ENCODE measurements at places on chromosomes 2 and 18.

- no peak for DNase-seq
Measured at GRCh38 chr18:62505669-62506494, 16.9 kb upstream of the ZCCHC2 start.

GRCh38 chr2:102051692-102052277, 60.0 kb downstream of the IL1R2 start:
- DNase-seq = no peak

GRCh38 chr2:146370826-146371225, 1474.0 kb upstream of the ACVR2A start:
- no peak for DNase-seq

DNA sequence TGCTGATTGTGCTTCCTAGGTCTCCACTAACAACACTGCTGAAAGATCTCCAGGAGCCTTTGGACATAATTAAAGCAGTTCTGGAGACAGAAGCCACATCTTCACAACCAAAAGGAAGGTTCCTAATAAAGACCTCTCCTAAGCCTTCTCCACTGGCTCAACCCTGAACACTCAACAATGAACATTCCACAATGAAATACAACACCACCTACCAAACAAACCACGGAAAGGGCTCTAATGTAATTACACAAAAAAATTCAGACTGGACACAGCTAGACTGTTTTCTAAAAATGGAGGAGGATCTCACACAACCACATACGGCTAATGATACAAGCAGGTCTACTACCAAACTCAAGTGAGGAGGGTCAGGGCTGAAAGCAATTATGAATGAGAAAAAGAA, 43.6 kb downstream of the NOL10 start:
- no peak for DNase-seq

GRCh38 chr2:147760984-147761383, 83.8 kb upstream of the ACVR2A start:
- DNase-seq = no peak

GRCh38 chr2:195509551-195509950, 147.5 kb upstream of the SLC39A10 start:
- DNase-seq = no peak

DNA sequence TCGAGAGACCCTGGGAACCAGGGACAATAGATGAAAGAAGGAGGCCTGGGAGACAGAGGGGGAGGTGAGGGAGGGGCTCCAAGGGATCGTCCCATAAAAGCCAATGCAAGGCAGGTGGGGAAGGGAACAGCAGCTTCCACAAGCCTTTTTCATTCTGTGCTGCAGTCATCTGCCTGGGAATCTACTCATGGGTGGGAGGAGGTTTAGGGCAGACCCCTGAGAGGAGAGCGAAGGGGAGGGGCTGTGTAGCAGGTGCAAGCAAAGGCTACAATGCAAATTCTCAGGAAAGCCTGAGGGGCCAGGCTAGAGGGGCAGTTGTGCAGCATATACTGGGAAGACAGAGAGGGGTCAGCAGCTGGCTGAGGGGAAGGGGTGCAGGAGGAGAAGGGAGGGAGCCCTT, 135.4 kb downstream of the SETBP1 start:
- DNase-seq = no peak

GRCh38 chr2:105450471-105450870, 51.6 kb upstream of the FHL2 start:
- DNase-seq = no peak

DNA sequence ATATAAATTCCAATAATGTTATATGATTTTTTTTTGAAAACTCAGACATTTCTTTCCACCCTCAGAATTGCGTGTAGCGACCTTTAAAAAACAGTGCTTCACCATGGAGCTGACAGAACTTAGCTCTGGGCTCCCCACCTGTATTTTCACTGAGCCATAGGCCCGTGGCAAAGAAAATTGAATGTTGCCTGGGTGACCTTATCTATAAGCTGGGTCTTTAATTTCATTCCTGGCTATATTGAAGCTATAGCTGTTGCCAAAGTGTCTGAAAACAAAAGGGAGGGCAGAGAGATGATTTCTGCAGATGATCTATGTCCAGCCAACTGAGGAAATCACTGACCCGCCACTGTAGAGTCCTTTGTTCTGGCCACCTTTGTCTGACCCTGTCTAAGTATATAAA, 411.7 kb downstream of the PTPRM start:
- no peak for DNase-seq

- DNase-seq = no peak
Measured at GRCh38 chr2:3712831-3713503, 9.6 kb downstream of the DCDC2C start.

DNA sequence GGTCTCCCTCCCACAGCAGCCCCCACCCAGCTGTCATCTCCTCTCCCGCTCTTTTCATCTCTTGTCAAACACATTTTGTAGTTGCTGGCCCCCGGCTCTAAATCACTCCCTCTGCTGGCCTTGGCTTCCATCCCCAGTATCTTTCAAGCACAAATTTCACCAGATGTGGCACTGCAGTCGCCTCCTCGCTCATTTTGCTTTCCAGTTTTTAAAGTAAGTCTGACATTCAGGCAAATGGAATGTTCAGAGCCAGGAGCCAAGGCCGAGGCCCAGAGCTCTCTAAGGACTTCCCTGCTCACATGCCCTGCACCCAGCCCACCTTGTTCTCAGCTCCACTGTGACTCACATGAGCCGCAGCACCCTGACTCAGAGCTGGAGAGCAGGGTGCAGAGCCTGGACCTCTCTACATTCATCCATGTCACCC, 158.4 kb downstream of the GALNT14 start:
- DNase-seq = peak; percentile 9

DNA sequence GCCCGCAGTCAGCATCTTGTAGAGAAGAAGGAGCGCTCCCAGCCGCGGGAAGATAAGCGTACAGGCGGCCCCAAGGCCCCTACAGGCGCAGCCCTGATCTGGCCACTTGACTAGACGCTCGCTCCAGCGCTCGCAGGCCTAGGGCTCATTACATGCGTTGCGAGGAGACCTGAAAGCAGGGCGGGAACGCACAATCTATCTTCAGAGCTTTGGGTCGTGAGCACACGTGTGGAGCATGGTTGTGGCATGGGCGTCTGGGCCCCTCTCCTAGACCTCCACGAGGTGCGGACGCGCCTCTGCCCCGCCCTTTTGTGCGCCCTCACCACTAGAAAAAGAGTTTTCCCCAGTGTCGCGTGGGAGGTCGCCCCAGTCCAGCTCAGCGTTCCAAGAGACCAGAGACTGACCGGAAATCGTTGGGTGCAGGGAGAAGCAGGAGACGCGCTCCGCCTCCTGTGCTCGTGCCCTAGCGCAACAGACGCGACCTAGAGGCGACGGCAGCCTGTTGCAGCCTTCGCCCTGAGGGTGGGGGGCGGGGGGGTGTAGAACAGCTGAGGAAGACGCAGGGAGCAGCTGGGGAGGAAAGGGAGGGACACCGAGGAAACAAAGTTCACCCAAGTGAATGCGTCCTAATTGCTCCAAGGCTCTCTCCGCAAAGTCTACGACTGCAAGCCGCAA, 12.6 kb downstream of the NR4A2 start:
- no peak for DNase-seq

GRCh38 chr2:28048341-28048740, 157.8 kb downstream of the BABAM2 start:
- DNase-seq = no peak

DNA sequence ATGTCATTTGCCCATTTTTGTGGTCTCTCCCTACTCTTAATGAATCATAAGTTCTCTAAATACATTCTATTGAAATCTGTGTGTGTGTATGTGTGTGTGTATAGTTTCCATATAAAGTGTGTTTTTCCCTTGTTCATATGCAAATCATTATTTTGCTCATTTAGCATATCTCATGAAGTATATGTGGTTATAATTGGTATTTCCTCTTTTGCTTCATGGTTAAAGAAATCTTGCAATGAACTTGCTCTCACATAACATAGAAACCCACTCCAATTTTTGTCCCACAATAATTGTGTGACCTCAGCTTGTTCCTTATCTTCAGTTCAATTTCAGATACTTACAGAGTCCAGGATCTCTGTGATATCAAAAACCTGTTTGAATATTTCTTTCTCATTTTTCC, 1.2 kb downstream of the CPO start:
- DNase-seq = no peak

GRCh38 chr2:88950010-88950409, 258.5 kb downstream of the RPIA start:
- DNase-seq = peak; percentile 37

- DNase-seq = no peak
Measured at GRCh38 chr2:216603884-216604245, 29.4 kb upstream of the IGFBP2 start.

GRCh38 chr2:149536649-149537048, 50.9 kb downstream of the MMADHC start:
- no peak for DNase-seq

DNA sequence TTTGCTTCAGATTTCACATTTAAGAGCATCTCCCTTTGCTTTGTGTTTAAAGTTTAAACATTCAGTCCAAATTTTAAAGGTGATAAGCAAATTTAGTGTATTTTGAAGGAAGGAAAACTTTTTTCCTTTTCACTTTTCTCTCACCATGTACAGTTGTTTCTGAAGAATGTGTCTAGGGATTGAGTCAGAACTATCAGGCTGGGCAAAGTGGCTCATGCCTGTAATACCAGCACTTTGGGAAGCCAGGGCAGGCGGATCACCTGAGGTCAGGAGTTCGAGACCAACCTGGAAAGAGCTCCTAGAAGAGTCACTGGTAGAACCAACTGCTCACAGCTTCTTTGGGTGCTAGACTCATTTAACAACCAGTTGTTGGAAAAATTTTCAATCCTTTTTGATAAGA, 327.0 kb upstream of the THUMPD2 start:
- no peak for DNase-seq

GRCh38 chr2:24421668-24422067, 61.3 kb upstream of the ITSN2 start:
- DNase-seq = peak; percentile 70

- DNase-seq = peak; percentile 69
Measured at GRCh38 chr2:85754313-85755095, 713 bp downstream of the ATOH8 start.

DNA sequence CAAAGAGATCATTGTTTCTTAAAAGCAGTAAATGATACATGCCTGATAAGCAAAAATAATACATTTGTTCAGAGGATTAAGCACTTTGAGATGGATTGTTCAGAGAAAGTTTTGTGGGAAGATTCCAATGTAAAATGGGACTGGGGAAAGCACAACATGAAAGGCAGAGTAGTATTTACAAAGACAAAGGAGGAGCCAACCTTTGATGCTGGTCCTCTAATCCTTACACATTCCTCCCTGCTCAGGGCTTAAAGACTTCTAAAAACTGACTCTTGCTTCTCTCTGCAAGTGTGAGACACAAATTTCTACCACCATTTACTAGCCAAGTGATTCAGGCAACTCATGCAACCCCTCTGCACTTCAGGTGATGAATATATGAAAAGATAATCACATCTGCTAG, 47.2 kb upstream of the REG3G start:
- no peak for DNase-seq

- DNase-seq = no peak
Measured at GRCh38 chr2:229249536-229249935, 21.6 kb downstream of the PID1 start.

GRCh38 chr2:81324046-81324445, 1019.5 kb upstream of the LRRTM1 start:
- peak; percentile 46 for DNase-seq

GRCh38 chr2:208112969-208113368, 11.4 kb downstream of the CRYGD start:
- no peak for DNase-seq

- DNase-seq = no peak
Measured at GRCh38 chr2:44075541-44075940, 79.8 kb upstream of the LRPPRC start.
